ENCODE measurements at places on chromosomes 16 and 17. TPM values are rescaled to one million over a fixed set of nuclear protein-coding genes. Genes with fewer than 3 reads are reported as not detected.

Gene TBC1D28
- total RNA-seq, result not detected

Gene RAB34
- 235 TPM for total RNA-seq

Gene MT1G
- not detected for total RNA-seq

Gene EME1
- total RNA-seq, result 15.4 TPM

Gene RUNDC3A
- 0.87 TPM for total RNA-seq

Gene UNC13D
- total RNA-seq, result 5.8 TPM

Gene BCL6B
- total RNA-seq, result not detected

Gene KRTAP2-2
- not detected for total RNA-seq

Gene HOXB4
- total RNA-seq, result 0.12 TPM

Gene SLC13A2
- total RNA-seq, result 0.10 TPM

Gene GSG1L2
- not detected for total RNA-seq

Gene ABCC3
- total RNA-seq, result 112 TPM

Gene KRTAP16-1
- total RNA-seq, result not detected

Gene TMC7
- 5.3 TPM for total RNA-seq

Gene CCL8
- not detected for total RNA-seq

Gene MT4
- total RNA-seq, result not detected

Gene MYBBP1A
- 103 TPM for total RNA-seq

Gene ALDH3A1
- total RNA-seq, result 780 TPM

Gene CLEC19A
- total RNA-seq, result 0.08 TPM

Gene ZNF597
- total RNA-seq, result 1.0 TPM

Gene NXN
- 23.4 TPM for total RNA-seq

Gene TSPOAP1
- total RNA-seq, result not detected

Gene SCGB1C2
- not detected for total RNA-seq

Gene ACAP1
- 2.4 TPM for total RNA-seq

Gene PLCG2
- total RNA-seq, result 3.3 TPM

Gene SOX15
- 0.16 TPM for total RNA-seq

Gene ATP1B2
- total RNA-seq, result 0.27 TPM

Gene STH
- total RNA-seq, result not detected

Gene WFDC1
- not detected for total RNA-seq

Gene PRSS33
- 0.06 TPM for total RNA-seq

Gene P4HB
- 727 TPM for total RNA-seq

Gene RHBDL3
- 4.5 TPM for total RNA-seq

Gene FBXW10B
- 2.7 TPM for total RNA-seq

Gene ERBB2
- total RNA-seq, result 31.8 TPM

Gene CD300H
- not detected for total RNA-seq

Gene CMTM2
- not detected for total RNA-seq

Gene PTGES3L
- 0.87 TPM for total RNA-seq

Gene DDX28
- total RNA-seq, result 18.3 TPM

Gene NPIPA3
- total RNA-seq, result 1.7 TPM

Gene CAPN15
- total RNA-seq, result 67.9 TPM

Gene ZSCAN10
- total RNA-seq, result not detected

Gene KCTD19
- 0.34 TPM for total RNA-seq

Gene NPIPA8
- total RNA-seq, result 0.73 TPM

Gene KRT39
- total RNA-seq, result not detected

Gene TMEM107
- total RNA-seq, result 19.2 TPM

Gene PLA2G10
- 0.33 TPM for total RNA-seq

Gene ABCC11
- total RNA-seq, result 0.06 TPM

Gene ST6GALNAC2
- total RNA-seq, result 0.39 TPM

Gene ATP2A1
- total RNA-seq, result 5.2 TPM

Gene CD300LB
- total RNA-seq, result not detected

Gene PIK3R6
- not detected for total RNA-seq

Gene CHST4
- total RNA-seq, result 0.13 TPM

Gene NPIPB13
- total RNA-seq, result 3.1 TPM

Gene WSCD1
- total RNA-seq, result 3.3 TPM

Gene CACNG1
- total RNA-seq, result 0.22 TPM

Gene DPEP2
- not detected for total RNA-seq

Gene KRT33A
- not detected for total RNA-seq

All from A549 treated with AZD2906 at 1 μM for 4 hours (cell line).